ENCODE measurements at places on chromosomes 7 and 10.

GRCh38 chr10:92323079-92323478 lies 32.1 kb downstream of the MARCHF5 start:
- DNase-seq, result no peak

DNA sequence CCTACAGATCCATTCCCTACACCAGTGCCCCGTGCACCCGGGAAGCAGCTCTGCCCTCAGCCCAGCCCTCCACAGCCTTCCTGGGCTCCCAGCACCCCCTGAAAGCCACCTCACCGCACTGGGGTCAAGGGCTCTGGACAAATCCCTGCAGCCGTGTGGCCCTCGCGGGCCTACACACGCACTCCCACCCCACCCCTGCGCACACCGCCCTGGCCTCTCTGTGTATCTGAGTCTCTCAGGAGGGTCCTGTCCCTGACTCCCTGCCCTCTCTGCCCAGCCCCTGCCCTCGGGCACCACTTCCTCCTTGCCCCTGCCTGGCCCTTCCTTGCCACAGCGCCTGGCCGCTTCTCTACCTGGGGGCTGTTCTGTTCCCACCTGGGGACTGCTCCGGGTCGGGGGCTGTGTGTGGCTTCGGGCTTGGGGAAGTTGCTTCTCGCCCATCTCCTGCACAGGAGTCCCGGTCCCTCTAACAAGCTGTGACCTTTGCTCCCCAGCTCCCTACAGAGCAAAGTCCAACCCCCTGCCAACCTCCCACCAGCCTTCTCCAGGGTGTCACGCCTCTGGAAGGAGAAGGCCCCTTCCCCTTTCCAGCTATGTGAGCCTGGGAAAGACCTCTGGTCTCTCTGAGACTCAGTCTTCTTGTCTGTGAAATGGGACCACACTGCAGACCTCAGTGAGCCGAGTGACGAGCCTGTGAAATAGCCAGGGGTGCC lies 1.5 kb downstream of the TMEM184A start:
- no peak for DNase-seq

DNA sequence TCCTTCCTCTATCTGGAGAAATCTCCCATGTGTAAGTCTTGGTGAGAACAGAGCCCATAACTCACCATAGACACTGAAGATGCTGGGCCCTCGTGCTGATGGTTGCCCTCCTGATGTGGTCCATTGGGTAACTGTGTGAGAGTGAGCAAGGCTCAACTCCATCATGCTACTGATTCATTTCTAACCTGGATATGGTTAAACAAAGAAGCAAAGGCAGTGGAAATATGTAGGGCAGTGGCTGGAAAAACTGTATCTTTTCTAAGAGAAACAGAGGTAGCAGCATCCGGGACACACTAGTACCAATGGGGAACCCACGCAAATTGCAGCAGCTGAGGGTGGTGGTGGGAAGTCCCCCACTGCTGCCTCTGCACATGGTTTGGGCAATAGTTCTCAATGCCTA lies 221.7 kb downstream of the KLF6 start:
- DNase-seq, result no peak

DNA sequence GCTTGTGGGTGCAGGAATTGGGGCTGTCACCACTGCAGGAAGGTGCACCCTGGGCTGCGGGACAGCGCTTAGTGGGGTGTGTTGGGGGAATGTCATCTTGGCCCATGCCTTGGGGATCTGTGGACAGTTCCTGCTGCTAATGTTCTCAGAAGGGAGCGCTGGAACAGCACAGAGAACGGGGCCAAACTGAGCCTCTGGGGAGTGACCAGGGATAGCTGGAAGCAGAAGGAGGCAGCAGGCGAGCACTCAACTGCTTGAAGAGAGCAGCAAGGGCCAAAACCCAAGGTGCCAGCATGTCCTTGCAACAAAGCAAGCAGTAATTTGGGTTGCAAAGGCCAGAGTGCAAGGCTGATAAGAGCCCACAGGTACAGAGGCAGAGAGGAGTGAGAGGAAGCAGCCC lies 31.3 kb upstream of the WDFY4 start:
- no peak for DNase-seq

DNA sequence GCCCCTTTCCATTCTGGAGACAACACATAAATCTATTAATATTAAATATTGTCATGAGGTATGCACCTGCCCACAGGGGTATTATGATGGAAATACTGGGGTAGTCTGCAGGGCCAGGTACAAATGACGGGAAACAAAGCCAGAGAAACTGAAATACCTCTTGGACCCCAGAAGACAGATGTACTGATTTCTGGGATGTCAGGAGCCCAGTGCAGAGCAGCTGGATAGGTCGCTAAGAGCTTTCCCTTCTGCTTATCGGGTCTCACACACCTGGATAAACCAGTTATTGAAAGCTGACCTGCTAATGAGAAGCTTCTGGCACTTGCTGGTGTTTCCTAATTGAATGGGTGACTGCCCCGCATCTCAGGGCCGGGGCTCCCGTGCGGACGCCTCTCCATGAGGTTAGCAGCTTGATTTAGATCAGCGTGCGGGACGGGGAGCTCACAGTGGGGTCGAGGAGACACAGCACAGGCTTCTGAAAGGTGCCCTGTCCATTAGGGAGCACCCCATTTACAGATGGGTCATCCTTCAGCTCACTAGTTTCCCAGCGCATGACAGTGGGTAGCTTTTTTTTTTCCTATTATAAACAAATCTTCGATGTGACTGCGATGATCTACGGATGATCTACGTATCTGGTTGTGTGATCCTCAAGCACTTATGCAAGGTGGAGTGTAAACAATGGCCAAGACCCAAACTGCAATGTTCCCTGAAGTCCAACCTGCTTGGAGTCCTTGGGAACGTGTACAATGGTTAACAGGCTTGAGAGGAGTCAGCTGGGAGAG lies 1.5 kb upstream of the INSIG1 start:
- DNase-seq, result no peak

GRCh38 chr10:50431791-50432190 lies 180.5 kb upstream of the ASAH2 start:
- DNase-seq, result no peak

- DNase-seq, result no peak
These were observed 31.3 kb downstream of the PAX2 start for GRCh38 chr10:100776671-100777070.

DNA sequence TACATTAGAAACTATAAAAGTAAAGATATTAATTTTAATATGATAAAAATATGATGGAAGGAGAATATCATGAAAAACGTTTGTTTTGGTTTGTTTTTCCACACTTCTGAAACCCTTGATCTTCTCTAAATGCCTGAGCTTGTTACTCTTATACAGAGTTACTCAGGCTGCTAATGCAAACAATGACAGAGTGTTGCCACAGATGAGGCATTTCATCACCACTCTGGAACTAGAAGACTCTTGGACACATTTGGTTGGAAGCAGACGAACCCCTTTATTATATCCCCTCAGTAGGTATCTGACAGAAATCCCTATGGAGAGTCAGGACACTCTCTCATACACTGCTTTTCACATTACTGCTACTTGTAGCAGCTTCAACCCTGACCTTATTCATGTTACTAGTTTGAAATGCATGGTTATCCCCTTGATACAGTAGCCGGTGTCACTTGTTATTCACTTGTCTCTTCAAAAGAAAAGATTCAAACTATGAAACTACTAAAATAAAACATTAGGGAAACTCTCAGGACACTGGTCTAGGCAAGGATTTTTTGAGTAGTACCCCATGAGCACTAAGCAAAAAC lies 66.9 kb downstream of the SEMA3C start:
- DNase-seq, result no peak

Data from NCI-H1694 (cell line).